ENCODE measurements at places on chromosomes 3 and 15.

DNA sequence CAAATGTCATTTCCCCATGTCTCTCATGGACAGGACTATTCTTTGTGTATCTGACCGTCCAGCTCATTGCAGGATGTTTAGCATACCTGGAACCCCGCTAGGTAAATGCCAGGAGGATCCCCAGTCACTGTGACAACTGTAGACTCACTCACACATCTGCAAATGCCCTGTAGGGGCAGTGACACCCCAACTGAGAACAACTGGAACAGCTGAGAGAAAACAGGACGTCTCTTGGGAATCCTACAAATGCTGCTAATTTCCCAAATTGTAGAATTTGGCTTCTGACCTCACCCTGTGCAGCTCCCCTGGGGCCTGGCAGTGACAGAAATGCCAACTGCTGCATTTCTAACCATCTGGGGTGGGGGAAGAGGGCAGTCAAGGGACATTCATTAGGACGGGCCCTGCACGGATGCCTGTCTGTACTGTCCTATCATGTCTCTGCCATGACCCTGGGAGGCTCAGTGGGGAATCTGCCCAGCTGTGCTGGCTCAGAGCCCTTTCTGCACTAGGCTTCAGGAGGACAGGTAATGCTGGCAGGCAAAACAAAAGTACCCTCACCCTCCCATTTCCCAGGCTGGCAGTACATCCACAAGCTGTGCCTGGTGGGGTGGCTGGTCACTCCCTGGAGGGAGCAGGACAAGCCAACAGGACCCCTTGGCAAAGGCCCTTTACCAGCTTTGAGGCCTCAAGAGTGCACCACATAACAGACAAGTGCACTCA, 30.4 kb downstream of the RAB6B start:
- DNase-seq = no peak

DNA sequence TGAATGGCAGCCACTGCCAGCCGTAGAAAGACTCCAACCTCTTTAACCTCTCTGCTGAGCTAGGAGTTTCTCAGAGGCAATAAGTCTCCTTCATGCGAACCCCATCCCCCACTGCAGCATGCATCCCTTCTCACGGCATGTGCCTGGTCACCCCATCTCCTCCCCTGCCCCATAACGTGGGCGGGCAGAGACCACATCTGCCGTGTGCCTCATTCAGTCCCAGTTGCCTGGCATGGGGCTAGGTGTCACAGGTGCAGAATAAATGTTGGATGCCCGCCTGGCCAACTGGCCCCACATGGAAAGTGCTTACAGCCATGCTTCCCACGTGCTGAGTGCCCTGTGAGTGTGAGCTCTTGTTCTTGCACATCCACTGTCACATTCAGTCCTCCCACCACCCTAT, 43.5 kb upstream of the NTRK3 start:
- DNase-seq = no peak

GRCh38 chr3:123590685-123591450, 6.0 kb upstream of the HACD2 start:
- DNase-seq = no peak

DNA sequence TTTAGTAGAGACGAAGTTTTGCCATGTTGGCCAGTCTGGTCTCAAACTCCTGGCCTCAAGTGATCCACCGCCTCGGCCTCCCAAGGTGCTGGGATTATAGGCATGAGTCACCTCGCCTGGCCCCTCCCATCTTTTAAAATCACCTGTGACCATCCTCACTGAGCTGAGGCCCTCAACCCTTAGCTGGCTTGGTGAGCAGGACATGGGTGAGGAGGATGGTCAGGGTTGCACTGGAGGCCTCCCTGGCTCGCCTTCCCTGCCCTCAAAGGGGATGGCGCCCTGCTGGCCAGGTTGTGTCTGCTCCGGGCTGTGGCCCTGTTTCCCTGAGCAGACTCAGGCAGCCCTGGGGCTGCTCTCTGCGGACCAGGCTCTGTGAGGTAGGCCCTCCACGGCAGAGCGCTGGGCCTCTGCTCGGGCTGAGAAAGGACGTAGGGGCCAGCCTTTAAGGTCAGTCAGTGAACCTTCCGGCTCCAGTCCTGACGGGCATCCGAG, 33.7 kb downstream of the SYNM start:
- DNase-seq = no peak

DNA sequence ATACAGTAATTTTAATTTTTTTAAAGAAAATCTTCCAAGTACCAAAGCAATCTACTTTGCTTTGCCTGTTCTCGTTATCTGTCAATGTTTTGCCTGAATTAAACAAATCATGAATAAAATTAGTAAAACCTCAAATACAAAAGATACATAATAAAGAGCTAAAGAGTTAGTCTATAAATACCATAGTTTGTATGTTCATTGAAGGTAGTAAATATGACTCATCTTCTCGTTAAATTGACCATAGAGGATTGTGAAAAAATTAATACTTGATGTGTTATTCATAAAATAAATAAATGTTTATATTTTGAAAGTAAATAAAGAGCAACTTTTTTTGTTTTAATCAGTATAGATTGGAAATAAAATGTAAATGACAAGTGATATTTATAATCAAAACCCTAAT, 246.5 kb upstream of the PLSCR5 start:
- DNase-seq = no peak

DNA sequence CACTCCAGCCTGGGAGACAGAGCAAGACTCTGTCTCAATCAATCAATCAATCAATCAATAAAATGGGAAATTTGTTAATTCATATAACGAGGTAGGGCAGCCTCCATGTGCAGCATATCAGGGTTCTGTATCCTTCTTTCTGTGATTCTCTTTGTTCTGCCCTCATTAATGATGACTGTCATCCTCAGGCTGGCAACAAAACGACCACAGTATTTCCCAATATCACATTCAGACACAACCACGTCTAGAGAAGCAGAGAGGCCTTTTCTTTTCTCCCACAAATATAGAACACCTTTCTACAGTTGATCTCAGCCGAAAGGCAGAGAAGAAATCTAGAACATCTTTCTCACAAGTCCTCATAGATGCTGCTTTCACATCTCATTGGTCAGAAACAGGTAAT, 11.2 kb downstream of the CEP19 start:
- no peak for DNase-seq

- DNase-seq = no peak
Observed at GRCh38 chr3:112372396-112372795, 39.4 kb downstream of the CD200 start.

- DNase-seq = no peak
Observed at GRCh38 chr3:39502838-39503145, 35.3 kb downstream of the MOBP start.

GRCh38 chr3:46900007-46900292, 22.4 kb downstream of the PTH1R start:
- DNase-seq = no peak

DNA sequence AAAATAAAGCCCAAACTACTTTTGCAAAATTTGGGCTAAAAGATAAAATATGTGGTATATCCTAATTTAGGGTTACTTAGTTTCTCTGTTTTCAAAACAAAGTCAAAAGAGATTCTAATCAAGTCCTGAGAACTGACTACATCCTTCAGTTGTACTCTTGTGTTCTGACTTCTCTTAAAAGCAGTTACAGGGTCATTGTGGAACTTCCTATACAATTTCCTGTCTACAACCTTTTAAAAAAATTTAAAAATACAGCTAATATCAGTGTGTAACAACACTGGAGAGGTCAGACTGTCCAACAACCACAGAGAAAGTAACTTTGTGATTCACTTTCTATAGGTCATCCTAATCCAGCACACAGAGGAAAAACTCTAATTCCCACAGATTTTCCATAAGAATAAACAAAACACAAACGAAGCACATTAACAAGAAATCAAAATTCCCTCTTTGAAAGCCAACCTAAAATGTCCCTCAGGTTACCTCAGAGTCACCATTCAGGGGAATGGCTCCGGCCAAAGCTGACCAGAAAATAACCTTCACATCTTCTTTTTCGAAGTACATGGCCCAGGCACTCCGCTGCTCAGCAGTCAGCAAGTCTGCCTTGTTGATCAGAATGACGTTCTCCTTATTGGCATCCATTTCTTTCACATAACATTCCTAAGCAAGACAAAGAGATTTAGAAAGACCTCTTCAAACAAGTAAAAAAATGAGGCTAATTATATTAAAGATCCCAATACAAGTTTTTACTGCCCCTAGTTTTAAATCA, 13.3 kb downstream of the LSG1 start:
- no peak for DNase-seq

DNA sequence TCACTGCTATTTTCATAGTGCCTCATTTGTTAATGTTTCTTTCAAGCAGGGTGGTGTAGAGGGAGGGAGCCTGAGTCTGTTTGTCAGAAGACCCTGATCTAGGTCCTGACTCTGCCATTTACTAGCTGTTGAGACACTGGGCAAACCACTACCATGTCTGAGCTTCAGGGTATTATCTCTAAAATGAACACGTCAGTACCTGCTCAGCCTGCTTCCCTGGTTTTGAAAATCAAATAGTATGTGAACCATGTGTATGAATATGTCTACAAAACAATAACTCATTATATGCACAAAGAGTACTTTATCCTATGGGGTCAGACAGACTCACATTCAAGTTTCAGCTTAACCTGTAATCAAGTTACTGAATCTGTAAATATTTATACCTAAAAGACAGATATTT, 25.1 kb downstream of the SYNPR start:
- DNase-seq = no peak

- no peak for DNase-seq
Observed at GRCh38 chr3:29373131-29373680, 92.3 kb downstream of the RBMS3 start.

DNA sequence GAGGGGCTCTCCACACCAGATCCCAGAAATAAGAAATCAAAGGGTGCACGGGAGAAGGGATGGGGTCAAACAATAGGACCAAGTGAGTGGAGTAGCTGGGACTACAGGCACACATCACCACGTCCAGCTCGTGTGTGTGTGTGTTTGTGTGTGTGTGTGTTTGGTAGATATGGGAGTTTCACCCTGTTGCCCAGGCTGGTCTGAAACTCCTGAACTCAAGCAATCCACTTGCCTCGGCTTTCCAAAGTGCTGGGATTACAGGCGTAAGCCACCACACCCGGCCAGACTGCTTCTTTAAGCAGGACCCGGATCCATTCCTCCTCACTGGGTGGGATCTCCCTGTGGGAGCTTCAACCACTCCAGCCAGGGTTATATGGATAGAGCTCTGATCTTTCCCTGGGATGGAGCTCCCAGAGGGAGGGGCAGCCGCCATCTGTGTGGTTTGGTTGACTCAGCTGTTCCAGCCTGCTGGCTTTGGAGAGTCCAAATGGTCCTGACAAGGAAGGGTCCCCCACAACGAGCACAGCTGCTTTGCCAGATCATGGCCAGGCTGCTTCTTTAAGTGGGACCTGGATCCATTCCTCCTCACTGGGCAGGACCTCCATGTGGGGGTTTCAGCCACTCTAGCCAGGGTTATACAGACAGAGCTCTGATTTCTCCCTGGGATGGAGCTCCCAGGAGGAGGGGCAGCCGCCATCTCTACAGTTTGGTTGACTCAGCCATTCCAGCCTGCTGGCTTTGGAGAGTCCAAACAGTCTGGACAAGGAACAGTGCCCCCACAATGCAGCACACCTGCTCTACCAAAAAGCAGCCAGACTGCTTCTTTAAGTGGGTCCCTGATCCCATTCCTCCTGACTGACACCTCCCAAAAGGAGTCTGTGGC, 9.1 kb upstream of the AVEN start:
- DNase-seq = no peak

DNA sequence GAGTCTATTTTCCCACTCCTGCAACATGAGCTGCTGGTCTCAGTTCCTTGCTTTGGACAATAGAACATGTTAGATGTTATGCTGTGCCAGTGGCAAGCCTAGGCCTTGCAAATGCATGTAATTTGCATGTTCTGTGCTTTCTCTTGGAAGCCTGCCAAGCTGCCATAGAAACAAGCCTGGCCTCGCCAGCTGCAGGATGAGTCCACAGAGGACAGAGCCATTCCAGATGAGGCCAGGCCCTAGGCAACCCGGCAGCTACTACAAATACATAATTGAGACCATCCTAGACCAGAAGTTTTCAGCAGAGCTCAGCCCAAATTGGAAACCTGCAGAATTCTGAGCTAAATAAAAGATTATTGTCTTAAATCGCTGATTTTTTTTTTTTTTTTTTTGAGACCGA, 39.6 kb downstream of the TRIM69 start:
- DNase-seq = no peak

DNA sequence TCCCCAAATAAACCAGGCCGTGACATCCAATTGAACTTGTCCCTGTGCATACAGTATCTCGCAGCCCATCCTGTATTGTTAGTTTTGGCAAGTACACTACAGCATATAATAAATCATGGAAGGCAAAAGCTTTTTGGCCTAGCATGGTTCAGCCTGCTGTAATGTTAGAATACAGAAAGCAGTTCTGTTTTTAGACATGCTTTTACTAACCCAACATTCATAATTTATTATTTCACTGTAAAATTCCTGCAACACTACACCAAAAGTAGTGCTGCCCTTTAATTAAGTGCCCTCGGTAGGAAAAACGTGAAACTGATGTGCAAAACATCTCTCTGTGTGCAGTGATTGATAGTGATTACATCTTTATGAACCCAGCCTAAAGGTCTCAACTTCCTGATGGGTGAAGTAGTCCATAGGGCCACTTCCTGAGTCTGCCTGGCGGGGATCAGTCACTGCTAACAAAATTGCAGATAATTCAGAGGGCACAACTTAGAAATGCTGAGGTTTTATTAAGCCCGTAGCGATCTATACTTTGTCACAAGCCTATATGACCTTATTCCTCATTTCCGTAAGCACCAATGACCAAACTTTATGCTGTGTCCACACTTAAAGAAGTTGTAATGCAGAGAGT, 227.8 kb downstream of the CDIN1 start:
- no peak for DNase-seq

- no peak for DNase-seq
Observed at GRCh38 chr3:124258057-124258500, 266.2 kb upstream of the ROPN1 start.

DNA sequence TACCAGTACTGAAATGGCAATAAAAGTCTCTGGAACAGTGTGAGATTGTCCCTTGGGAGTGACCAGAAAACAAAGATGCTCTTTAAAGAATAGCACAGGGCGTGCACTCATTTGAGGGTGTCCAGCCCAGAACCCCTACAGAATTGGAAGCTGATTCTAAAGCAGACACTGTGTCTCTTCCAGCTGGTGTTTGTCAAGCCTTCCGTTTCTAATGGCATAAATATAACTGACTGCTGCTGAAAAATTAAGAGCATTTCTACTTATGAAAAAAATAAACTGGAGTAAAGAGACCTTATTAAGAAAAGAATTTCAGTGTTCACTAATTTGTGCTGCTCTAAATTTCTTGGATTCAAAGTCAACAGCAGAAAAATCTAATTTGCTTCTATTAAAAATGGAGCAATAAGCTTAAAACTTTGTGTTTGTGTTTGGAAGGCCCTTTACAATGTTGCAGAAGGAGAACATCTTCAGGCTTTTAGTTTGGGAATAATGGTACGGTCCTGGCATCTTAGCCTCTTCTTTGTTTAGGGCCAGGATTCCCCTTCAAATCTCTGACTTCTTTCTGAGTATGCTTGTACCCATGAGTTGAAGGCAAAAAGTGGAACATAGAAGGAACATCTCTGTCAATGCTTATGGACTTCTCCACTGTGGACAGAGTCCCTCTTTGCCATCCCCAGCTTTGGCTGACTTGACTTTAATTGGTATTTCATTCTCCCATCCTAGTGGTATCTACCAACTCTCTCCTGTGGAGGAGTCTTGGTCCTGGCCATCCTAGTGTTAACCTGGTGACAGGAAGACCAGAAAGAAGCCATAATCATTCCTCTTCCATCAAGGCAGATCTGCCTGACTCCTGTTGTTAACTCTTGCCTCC, 65.9 kb downstream of the THSD4 start:
- no peak for DNase-seq

- DNase-seq = no peak
Observed at GRCh38 chr3:186220911-186221645, 112.2 kb upstream of the ETV5 start.
